ENCODE measurements at places on chromosomes 6 and 20. TPM values are rescaled to one million over a fixed set of nuclear protein-coding genes. Genes with fewer than 3 reads are reported as not detected.

Gene SLC17A2
- not detected for total RNA-seq

Gene NHLRC1
- total RNA-seq, result 0.52 TPM

Gene FGD2
- 41.7 TPM for total RNA-seq

Gene TRIM10
- total RNA-seq, result 0.21 TPM

Gene HLA-DRB1
- total RNA-seq, result 166 TPM

Gene PRL
- not detected for total RNA-seq

Gene TULP1
- total RNA-seq, result not detected

Gene CTNNBL1
- 19.4 TPM for total RNA-seq

Gene SIRPD
- 0.42 TPM for total RNA-seq

Gene CNPY3
- total RNA-seq, result 77.1 TPM
